ENCODE measurements at places on chromosomes 12 and 14. TPM values are rescaled to one million over a fixed set of nuclear protein-coding genes. Genes with fewer than 3 reads are reported as not detected.
A peak's percentile ranks its signal among the peaks of the same experiment; 100 is the strongest.

GRCh38 chr14:52360831-52361230 is 46.7 kb downstream of the PTGER2 start:
- no peaks in the 10 kb centered on the region for H3K36me3 ChIP-seq
- peaks cover 4% of the 10 kb centered on the region for H3K4me1 ChIP-seq
- H3K4me3 ChIP-seq = no peak overlapping the region
- H3K27me3 ChIP-seq = no peaks in the 10 kb centered on the region

OR6C74 gene
- total RNA-seq = not detected

DNA sequence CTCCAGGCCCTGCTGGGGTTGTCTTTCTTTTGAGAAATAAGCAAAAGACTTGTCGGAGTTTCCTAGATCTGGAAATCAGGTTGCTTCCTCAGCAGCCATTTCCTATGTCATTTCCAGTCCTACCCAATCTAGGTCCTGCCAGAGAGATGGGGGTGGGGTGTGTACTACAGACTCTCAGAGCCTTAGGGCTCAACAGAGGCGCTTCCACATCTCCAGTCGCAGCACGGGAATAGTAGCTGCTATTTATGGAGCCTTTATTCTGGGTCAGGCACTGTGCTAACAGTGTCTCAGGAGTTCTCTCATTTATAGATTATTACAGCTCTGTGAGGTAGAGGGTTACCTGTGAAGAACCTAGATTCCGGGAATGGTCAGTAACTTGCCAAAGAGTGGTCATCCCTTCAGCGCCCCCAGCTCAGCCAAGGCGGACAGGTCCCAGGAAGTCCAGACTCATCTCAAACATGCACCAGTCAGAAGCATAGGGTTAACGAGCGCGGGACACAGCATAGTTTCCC is 21.9 kb downstream of the DHRS2 start:
- H3K4me1 ChIP-seq = peaks cover 19% of the 10 kb centered on the region
- no peaks in the 10 kb centered on the region for H3K36me3 ChIP-seq
- no peak for DNase-seq
- no peak overlapping the region for H3K4me3 ChIP-seq

CACNA1C gene
- total RNA-seq = 0.04 TPM

CLEC14A gene
- not detected for total RNA-seq

BHLHE41 gene
- total RNA-seq = not detected

DNA sequence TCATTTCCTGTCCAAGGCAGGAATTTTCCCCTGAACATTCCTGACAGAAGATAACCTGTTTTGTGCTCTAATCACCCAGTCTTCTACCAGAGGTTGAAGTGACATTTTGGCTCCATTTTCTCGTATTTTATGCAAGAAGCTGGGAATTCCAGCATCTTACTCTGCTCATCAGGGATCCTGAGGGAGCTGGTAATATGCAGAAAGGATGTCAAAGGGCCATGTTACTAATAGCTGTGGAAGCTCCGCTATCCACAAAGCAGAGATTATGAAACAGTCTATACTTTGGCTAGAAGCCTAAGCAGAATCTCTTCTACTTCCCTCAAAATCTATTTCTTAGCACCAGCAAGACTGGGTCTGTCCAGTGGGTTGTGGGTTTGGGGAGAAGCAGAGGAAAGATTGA is 613.0 kb downstream of the DIO2 start:
- H3K36me3 ChIP-seq = no peaks in the 10 kb centered on the region
- no peak overlapping the region for H3K4me3 ChIP-seq
- DNase-seq = no peak
- no peaks in the 10 kb centered on the region for H3K27me3 ChIP-seq
- H3K27ac ChIP-seq = no peak overlapping the region
- H3K4me1 ChIP-seq = no peaks in the 10 kb centered on the region

HOXC6 gene
- total RNA-seq = not detected

DNA sequence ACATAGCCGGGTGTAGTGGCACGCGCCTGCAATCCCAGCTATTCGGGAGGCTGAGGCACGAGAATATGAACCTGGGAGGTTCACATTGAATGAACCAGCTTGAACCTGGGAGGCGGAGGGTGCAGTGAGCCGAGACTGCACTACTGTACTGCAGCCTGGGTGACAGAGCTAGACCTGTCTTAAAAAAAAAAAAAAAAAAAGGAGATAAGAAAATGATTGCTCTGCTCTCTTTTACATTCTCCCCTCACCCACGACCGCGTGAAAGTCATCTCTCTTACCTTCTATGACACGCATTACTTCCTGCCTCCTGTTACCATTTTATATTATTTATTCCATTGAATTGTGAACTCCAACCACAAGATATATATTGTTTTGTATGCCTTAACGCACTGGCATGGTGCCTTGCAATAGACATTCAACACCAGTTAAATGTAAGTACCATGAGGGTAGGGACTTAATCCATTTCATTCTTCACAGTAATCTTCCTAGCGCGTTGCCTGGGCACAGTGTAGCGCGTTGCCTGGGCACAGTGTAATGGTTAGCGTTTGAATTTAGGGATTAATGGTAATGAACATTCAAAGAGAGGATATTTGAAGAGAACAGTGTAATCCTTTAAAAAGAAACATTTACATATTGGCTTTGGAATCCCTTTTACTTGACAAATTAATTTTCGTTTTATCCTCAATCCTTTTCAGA is 2.7 kb downstream of the RAP1B start:
- DNase-seq = peak; percentile 66
- H3K4me1 ChIP-seq = peaks cover 49% of the 10 kb centered on the region
- peak overlapping the region; percentile 64 for H3K4me3 ChIP-seq
- no peaks in the 10 kb centered on the region for H3K27me3 ChIP-seq
- H3K36me3 ChIP-seq = no peaks in the 10 kb centered on the region

DNA sequence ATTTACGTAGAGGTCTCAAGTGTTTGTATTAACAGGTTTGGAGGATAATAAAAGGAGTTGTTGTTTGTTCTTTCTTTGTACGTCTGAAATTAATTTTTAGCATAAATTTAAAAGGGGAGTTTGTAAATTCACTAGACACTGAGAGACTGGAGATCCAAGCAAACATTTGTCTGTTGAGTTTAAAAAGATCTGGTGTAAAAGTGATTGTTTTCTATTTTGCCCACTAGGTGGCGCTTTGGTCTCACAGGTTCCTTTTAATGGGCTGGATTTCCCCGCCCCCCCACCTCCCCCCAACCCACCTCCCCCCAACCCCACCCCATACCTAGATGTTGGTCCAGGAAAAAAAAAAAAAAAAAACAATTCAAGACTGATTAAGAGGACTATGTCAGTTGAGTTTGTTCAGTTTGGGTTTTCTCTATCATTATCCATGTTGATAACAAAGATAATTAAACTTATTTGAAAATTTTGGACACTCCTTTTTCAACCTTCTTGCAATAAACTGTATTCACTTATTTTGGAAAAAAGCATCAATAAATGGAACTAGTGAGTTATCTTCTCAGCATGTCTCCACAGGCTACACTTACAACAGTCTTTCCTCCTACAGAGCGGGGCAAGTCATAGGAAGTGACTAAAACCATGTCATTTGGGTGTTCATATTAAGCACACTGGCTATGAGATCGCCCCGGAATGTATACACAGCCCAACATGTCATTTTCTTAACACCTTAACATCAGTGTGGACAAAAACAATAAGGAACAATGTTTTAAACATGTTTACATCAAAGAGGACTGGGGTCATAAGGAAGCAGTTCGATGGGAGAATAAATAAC is 841.1 kb downstream of the NRXN3 start:
- H3K27me3 ChIP-seq = no peaks in the 10 kb centered on the region
- H3K4me1 ChIP-seq = no peaks in the 10 kb centered on the region
- H3K4me3 ChIP-seq = no peak overlapping the region
- no peaks in the 10 kb centered on the region for H3K36me3 ChIP-seq

DNA sequence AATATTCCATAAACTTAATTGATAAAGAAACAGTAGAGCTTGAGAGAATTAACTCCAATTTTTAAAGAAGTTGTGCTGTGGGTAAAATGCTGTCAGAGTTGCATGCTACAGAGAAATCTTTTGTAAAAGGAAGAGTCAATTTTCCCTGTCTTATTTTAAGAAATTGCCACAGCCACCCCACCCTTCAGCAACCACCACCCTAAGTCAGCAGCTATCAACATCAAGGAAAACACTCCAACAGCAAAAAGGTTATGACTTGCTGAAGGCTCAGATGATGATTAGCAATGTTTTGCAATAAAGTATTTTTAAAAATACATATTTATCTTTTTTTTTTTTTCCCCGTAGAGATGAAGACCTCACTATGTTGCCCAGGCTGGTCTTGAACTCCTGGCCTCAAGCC is 6.5 kb upstream of the DRAM1 start:
- H3K27me3 ChIP-seq = no peaks in the 10 kb centered on the region
- H3K4me3 ChIP-seq = no peak overlapping the region
- no peak overlapping the region for H3K27ac ChIP-seq
- no peak for DNase-seq
- H3K4me1 ChIP-seq = no peaks in the 10 kb centered on the region
- no peaks in the 10 kb centered on the region for H3K36me3 ChIP-seq

DNA sequence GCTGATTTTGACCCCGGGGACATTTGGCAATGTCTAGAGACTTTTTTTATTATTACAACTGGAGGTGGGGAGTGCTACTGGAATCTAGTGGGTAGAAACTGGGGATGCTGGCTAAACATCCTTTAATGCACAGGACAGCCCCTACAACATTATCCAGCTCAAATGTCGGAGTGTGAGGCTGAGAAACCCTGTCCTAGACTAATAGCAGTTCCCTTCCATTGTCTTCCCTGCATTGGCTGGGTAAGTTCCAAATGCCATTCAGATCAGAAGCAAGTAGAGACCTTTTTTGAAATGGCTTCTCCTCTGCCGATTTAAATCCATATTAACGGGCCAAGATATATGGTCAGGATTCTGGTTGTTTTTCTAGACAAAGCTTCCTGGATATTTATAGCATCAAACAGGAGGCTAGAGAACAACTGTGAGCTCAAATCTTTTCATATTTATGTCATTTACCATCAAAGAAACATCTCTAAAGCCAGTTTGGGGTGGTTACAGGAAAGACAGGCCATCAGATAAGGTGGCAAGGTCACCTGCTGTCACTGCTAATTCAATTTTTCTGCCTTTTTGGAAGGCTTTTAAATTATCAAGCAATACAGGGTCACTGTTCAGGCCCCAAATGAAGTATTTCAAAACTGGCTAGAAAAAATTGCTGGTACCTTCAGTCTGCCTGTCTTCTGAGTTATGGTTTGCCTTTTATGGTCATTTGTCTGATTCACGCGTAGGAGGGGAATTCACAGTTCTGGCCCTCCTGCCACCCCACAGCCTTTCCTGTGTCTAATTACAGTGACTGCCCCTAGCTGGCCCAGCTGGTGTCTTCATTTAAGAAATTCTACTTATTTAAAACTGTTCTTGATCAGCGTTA is 20.1 kb upstream of the AKAP5 start:
- H3K4me3 ChIP-seq = no peak overlapping the region
- H3K27ac ChIP-seq = peak overlapping the region; percentile 25
- H3K4me1 ChIP-seq = peaks cover 22% of the 10 kb centered on the region
- peaks cover 11% of the 10 kb centered on the region for H3K36me3 ChIP-seq
- H3K27me3 ChIP-seq = no peaks in the 10 kb centered on the region

ANKRD33 gene
- total RNA-seq = not detected

DNA sequence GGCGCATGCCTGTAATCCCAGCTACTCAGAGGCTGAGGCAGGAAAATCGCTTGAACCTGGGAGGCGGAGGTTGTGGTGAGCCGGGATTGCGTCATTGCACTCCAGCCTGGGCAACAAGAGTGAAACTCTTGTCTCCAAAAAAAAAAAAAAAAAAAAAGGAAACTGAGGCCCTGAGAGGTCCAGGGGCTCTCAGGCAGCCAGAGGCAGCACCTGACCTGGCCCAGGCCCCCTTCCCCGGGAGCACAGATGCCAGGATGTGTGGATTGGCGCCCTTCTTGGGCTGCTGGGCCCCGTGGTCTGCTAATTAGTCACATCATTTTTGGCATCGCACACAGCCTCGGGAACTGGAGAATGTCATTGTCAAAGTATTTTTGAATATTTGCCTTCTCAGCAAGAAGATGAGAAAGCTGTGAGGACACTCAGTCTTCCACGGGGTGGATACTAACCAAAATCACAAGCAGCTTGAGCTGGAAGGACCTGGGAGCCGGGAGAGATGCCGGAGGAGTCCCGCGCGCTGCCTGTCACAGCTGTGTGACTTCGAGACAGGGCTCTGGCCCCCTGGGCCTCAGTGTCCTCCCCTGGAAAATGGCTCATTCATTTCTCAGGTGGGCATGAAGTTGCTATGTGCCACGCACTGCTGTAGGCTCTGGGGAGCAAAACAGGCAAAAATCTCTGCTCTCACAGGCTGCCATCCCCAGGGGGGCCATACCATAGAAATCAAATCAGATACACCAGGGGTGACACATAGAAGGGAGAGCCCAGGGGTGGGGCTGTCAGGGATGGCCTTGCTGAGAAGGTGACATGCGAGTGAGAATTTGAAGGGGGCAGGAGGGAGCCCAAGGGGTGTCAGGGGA is 12.5 kb upstream of the RCOR1 start:
- no peaks in the 10 kb centered on the region for H3K27me3 ChIP-seq
- no peak overlapping the region for H3K27ac ChIP-seq
- H3K4me1 ChIP-seq = no peaks in the 10 kb centered on the region
- DNase-seq = no peak

DNA sequence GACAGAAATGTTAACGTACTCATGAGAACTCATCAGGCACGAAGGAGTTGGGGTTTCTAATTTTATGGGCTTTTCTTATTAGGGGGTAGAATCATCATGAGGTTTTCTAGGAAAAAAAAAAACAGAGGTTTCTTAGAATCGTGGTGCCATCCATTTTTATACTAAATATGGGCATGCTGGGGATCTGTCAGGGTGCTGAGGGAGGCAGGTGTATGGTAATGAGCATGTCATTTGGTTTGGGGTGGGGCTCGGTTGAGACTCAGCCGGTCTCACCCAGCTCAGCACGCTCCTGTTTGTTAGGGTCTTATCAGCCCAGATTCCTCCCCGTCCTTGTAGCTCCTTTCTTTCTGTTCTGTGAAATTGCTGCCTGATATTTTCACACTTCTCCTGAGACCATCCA is 98.2 kb downstream of the DICER1 start:
- H3K36me3 ChIP-seq = no peaks in the 10 kb centered on the region
- no peak overlapping the region for H3K4me3 ChIP-seq
- no peak overlapping the region for H3K27ac ChIP-seq
- no peaks in the 10 kb centered on the region for H3K27me3 ChIP-seq
- H3K4me1 ChIP-seq = no peaks in the 10 kb centered on the region
- DNase-seq = no peak

All from CD8-positive, alpha-beta memory T cell (primary cell).